ENCODE measurements at places on chromosomes 11 and 22.

DNA sequence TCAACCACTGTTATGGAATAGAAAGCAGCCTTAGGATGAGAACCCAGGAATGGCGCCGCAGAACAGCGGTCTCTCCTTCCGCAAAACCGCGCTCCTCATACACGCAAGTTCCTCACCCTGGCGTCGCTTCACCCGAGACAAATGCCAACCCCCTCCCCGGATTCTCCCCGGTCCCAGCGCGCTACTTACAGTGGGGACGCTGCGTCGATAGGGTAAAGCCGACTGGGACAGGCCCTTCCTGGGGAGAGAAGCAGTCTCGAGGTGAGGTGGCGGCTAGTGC is 287 bp downstream of the RPS13 start:
- peak; percentile 66 for DNase-seq

DNA sequence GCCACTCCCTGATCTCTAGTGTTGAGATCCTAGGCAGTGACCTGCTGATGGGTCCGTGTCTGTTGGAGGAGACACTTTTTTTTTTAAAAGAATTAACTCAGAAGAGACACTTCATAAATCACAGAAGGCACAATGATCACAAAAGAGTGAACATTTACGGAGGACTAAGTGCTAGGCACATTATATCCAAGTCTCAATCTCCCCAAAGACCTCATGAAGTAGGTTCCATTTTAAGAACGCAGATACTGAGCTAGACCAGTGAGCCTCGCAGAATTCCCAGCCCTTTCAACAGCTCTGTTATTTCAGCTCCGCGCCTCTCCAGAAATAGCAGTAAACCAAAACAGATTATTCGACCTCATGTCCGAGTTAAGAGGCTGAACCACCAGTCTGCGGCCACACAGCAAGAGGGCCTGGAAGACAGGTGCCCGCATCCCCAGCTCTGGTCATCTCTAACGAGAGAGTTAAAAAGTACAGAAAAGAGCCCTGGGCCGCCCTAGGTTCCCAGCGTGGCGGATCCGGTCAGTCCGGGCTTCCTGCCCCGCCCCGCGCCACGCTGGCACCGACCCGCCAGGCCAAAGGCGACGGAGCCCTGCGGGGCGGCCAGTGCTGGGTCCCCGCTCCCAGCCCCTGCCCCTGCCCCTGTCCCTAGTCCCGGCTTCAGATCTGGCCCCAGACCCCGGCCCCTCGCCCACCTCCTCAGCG is 612 bp downstream of the XBP1 start:
- DNase-seq = no peak

GRCh38 chr11:30478923-30479322 is 107.2 kb downstream of the MPPED2 start:
- no peak for DNase-seq

- DNase-seq = no peak
Measured at GRCh38 chr11:11979488-11980117, 28.8 kb downstream of the DKK3 start.

GRCh38 chr11:118503216-118503615 is 24.1 kb upstream of the TTC36 start:
- no peak for DNase-seq

GRCh38 chr11:14414470-14415461 is 55.8 kb upstream of the RRAS2 start:
- DNase-seq = peak; percentile 46
